ENCODE measurements at places on chromosomes 12 and 14.

DNA sequence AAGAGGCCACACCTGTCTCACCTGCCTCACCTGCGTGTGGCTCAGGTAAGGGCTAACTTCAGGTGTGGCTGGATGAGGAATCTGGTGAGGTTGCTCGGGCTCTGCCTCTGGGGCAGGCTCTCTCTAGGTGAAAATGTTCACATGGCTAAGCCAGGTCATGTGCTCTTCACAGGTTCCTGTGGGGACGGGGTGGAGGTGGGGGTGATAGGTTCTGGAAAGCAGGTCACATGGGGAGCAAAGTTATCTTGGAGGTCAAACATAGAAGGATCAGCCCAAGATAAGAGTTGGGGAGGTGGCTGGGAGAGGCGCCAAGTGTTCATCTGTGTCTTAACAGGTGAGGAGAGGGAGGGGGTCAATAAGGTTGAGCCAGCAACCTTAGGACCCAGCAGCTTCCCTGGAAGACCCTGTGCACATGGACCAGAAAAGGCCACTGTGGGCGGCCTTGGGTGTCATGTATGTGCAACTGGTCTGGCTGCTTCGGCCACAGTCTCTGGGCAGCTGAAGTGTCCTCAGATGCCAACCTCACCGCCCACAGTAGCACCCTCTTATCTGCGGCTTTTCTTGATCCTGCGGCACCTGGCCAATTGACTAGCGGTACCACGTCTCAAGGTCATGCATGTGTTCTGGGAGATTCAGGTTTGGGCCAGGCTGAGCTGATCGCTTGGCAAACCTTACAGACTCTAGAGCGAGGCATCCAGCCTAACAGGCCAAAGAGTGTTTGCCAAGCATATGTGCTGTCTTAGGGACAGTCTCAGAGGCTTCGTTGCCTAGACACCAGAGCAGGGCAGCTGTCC, 60.5 kb downstream of the CACNA1C start:
- DNase-seq, result no peak

DNA sequence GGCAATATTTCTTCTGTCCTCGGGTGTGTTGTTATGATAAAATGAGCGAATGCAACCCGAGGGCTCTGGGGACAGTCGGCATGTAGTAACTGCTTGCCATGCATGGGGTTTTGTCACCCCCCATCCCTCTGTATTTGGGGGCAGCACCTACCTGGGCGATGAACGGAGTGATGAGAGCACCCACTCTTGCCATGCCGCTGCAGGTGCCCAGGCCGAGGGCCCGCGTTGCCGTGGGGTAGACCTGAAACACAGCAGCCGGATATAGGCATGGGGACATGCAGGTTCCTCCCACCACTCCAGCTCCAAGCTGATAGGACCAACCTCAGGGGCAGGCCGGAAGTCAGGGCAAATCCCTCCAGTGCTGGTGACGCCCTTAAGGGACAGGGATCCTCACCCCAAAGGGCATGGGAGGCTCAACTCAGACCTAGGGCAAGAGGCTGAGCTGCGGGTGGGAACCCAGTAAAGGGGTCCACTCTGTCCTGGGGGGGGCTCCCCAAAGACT, 35.8 kb downstream of the DAO start:
- DNase-seq, result no peak

- no peak for DNase-seq
Measured at GRCh38 chr14:62692490-62693106, 352.7 kb downstream of the KCNH5 start.

GRCh38 chr14:60222820-60223219, 26.2 kb upstream of the PPM1A start:
- no peak for DNase-seq

GRCh38 chr12:52720365-52720886, 17.1 kb upstream of the KRT77 start:
- no peak for DNase-seq

- DNase-seq, result no peak
Measured at GRCh38 chr12:110658878-110659277, 30.0 kb downstream of the HVCN1 start.

GRCh38 chr14:76792422-76792821, 20.3 kb downstream of the ANGEL1 start:
- DNase-seq, result no peak

DNA sequence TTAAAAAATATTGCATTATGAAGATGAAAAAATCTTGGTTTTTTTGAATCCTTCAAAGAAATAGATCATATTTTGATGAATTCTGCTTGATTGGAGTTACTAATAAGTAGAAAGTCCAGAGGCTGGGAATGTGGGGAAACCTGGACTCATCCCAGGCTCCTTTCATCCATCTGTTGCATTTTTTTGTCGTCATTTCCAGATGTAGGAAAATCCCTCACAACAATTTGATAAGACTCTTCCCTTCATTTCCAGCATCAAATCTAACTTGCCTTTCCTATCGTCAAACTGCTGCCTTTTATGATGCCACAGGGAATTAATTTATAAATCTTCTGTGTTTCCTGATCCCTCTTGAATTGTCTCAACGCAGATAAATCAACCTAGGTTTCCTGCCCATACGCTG, 211.6 kb downstream of the FBXL14 start:
- DNase-seq, result no peak

GRCh38 chr12:27781680-27782079, 1.6 kb upstream of the MANSC4 start:
- DNase-seq, result no peak

Data from bone marrow (tissue), 2 donors.